EL (cell line): ENCODE measurements at places on chromosomes 6 and 20.

DNA sequence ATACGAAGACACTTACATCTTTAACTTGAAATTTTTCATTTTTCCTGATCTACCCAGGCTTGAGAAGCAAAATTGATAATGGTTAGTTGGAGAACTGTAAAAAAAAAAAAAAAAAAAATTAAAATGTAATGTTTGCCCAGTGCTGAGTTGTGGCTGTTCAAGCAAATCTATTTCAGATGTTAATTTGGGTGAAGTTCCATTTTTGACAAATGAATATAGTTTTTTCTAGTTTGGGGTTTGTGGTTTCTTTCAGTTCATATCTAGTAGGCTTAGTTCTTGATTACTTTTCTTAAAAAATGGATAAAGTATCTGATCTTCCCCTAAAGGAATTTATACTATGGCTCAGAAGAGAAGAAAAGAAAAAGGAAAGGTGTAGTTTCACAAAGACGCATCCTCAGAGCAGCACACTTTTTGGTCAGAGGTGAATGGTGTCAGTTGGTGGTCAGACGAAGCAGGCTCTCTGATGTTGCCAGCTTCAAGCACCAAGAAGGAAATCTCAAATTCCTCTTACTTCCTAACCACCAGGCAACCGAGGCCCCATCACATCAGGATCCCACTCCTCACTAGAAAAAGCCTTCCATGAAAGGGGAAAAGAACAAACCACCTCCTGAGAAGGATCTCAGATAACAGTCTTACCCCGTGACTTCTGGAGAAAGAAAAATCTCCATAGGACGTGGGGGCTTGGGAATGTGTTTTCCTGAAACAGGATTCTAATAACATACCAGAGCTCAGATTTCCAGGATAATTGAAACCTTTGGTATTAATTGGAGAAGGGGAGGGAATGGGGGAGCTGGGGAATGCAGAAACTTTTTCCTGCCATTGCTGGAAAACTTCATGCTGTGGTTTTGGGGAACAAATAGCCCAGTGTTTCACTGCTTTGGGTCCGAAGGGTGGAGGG, 396.2 kb downstream of the CD83 start:
- no peak for DNase-seq

GRCh38 chr20:46828471-46828870, 66.2 kb upstream of the EYA2 start:
- DNase-seq, result peak; percentile 71

GRCh38 chr6:109291902-109292301, 90.4 kb downstream of the CD164 start:
- DNase-seq, result no peak

GRCh38 chr6:40442591-40442990, 144.6 kb downstream of the LRFN2 start:
- DNase-seq, result no peak

DNA sequence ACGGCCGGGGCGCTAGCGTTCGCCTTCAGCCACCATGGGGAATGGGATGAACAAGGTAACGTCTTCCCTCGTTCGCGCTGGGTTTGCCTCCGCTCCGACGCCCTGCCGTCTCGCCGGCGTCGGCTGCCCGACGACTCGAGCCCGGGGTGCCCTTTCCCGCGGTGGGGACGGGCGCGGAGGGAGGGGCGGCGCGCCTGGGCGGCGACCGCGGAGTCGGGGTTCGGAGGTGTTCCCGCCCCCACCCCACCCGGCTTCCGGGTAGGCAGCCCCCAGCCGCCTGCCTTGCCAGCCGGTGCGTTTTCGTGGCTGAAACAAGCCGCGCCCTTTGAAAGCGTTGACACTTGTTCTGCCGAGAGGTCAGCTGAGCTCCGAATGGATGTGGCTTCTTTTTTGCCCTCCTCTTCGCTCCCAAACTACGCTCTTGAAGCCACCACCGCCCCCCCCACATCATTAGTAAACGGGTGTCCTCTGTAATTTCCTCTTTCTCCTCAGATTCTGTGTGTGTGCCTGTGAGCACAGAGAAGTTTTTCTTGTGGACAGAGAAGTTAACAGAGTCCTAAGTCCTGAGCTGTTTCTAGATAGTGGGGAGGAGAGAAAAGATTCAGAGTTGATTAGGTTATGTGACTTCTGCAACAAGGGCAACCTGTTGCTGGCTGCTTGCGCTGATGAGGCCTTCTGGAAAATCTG, 362 bp downstream of the DUSP22 start:
- peak; percentile 55 for DNase-seq

- no peak for DNase-seq
Measured at GRCh38 chr6:13593103-13593502, 18.7 kb downstream of the SIRT5 start.
